IMR-90 (cell line): ENCODE measurements at places on chromosomes 13 and 19. TPM values are rescaled to one million over a fixed set of nuclear protein-coding genes. Genes with fewer than 3 reads are reported as not detected.

Gene PLPP2
- total RNA-seq: 2.3 and 2.8 TPM in 2 replicates

Gene IGFLR1
- 0.72 and 2.8 TPM in 2 replicates for total RNA-seq

Gene F2RL3
- total RNA-seq: not detected in 2 replicates

Gene ZNF563
- 2.0 and 3.1 TPM in 2 replicates for total RNA-seq

Gene GNG8
- not detected in 2 replicates for total RNA-seq

GRCh38 chr13:76380446-76381065 is 505.6 kb downstream of the KCTD12 start:
- DNase-seq: peak; percentile 0

DNA sequence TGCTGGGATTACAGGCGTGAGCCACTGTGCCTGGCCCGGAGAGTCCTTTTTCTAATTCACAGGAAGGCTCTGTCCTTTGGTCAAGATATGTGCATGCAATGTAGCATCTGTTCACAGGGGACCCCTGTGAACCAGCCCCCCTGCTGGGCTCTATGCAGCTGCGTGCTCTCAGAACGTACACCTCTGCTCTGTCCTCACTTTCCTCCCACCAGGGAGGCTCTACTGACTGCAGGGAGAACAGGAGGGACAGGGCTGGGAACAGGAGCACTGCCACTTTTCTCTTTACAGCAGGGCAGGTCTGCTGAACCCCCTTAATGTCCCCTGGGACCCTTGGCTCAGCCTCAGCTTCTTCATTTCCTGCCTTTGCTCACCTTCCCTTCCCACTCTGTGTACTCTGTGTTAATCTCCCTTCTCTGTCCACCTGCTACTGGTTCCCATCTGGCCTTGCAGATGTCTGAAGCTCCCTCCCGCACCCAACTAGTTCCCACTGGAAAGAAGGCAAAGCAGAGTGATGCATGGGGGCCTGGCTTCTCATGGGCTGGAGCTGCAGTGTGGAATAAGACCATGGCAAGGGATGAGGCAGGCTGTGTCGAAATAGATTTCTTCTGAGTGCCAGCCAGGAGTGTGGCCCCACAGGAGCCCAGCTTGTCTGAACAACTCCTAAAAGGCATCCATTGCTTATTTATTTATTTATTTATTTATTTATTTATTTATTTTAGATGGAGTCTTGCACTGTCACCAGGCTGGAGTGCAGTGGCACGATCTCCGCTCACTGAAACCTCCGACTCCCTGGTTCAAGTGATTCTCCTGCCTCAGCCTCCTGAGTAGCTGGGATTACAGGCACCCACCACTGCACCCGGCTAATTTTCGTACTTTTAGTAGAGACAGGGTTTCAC is 7.2 kb downstream of the ADGRE2 start:
- no peak for DNase-seq

- peak; percentile 75 for DNase-seq
These were observed 8.9 kb upstream of the CCDC9 start for GRCh38 chr19:47247308-47247990.

DNA sequence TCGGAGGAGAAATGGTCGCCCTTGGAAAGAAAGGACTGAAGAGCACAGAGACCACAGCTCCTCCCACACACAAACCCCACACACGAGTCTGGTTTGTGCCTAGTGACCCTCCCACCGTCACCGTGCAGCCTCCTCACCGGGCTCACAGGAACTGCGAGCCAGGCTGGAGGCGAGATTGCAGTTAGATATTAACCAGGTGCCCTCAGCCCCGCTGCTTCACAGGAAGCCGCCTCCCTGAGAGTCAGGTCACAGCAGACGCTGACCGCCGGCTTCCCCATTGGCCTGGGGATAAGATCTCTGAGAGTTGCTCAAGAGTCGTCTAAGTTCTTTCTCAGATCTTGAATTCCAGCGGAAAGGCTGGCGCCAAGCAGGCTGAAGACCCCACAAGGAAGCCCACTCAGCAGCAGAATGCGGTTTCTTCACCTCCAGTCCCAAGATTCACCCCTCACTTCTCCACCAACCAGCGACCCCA is 870 bp downstream of the ZNF44 start:
- DNase-seq: peak; percentile 46

DNA sequence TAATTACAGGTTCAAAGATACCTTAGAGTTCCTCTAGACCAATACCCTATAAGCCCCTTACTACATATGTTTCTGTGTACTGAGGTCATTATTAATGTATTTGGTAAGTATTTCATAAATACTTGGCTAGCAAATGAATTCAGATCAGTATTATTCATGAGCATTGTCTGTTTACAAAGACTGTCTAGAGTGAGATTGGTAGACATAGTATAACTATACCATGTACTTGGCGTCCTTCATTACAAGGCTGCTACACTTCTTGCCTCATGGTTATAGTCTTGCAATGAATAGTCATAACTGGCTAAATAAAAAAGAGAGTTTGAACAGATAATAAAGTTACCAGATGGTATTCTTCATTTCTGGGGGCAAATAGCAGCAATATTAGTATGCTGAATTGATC is 12.1 kb downstream of the SETDB2 start:
- DNase-seq: peak; percentile 27

DNA sequence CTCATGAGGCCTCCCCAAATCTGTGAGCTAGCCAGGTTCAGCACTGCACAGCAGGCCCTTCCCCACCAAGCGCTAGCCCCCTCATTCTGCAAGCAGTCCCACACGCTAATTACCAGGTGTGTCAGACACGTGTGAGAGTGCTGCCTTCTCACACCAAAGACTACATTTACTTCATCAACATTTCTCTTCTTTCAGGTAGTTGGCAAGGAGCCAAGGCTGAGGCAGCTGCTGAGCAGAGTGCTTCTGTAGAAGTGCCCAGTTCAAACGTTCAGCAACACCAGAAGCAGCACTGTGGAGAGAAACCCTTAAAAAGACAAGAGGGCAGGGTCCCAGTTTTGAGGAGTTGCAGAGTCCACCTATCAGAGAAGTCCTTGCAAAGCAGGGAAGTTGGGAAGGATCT is 6.4 kb downstream of the ZNF773 start:
- no peak for DNase-seq

DNA sequence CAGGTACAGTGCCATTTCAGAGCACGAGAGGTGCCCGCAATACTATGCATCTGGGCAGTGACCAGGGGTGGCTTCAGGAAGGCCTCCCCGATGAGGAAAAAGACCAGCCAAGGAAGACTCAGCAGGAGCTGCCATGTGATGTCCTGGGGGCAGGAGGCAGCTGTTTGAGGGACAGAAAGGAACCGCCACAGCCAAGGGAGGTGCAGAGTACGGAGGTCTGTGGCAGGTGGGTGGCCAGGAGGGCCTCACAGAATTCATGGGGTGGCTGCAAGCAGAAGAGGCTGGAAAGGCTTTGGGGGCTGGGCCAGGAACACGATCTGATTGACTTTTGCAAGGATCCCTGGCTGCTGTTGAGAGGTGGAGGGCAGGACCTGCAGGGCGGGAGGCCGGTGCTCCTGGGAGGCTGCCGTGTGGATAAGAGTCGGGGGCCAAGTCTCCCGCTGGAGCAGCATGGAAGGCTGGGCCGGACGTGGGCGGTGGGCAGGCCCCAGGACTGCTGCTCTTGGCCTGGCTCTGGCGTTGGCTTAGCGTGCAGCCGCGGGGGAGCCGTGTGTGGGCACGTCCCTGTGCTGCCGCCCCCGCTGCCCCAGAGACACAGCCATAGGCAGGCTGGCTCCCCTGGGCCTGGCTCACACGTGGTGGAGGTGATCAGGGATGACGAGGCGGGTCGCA is 29.1 kb downstream of the CEBPA start:
- DNase-seq: no peak

- DNase-seq: no peak
These were observed 11.4 kb upstream of the EDDM13 start for GRCh38 chr19:56261145-56261544.

DNA sequence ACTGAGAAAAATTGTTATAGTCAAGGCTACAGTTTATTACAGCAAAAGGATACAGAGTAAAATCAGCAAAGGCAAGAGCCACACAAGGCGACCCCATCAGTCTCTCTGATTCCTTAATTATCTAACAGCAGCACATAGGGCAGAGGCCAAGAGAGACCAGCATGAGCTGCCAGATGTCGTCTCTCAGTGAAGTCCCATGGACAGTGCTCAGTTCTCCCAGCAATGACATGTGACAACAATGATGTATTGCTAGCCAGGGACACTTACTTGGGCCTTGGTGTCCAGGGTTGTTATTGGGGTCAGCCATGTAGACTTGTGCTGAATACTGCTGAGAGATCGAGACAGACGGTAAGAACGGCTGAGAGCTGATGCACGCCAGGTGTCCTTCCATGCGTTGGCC is 22.3 kb downstream of the ZSWIM9 start:
- no peak for DNase-seq

- peak; percentile 92 for DNase-seq
These were observed 67.1 kb upstream of the KPNA3 start for GRCh38 chr13:49859560-49859959.

GRCh38 chr13:36706755-36707154 is 32.9 kb downstream of the SERTM1 start:
- peak; percentile 67 for DNase-seq

DNA sequence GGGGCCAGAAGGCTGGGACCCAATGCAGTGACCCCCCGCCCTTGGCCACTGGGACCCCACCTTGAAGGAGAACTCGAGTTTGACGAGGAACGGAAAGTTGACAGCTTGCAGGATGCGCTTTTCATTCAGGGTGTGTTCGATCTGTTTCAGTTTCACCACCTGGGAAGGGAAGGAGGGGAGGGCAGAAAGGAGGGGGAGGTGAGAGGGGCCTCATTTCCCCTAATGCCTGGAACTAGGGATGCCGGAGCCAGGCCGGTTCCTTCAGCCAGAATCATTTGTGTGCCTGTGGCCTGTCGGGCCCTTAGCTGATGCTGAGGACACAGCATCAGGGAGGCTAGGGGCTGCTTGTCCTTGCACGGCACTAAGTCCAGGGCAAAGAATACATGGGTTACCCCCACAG is 12.2 kb upstream of the SAMD1 start:
- DNase-seq: no peak

DNA sequence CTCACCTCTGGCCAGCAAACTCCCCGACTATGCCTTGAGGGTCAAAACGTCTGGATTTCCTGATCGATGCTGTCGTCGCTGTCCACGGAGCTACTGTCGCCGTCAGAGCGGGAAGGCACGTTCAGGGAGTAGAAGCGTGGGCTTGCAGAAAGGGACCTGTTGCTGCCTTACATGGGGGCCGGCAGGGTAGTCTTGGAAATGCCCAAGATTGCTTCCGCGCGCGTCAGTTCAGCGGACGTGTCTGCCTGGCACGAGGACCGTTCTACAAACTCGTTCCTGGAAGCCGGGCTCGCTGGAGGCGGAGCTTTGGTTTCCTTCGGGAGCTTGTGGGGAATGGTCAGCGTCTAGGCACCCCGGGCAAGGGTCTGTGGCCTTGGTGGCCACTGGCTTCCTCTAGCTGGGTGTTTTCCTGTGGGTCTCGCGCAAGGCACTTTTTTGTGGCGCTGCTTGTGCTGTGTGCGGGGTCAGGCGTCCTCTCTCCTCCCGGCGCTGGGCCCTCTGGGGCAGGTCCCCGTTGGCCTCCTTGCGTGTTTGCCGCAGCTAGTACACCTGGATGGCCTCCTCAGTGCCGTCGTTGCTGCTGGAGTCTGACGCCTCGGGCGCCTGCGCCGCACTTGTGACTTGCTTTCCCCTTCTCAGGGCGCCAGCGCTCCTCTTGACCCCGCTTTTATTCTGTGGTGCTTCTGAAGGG is 15.4 kb downstream of the RB1 start:
- DNase-seq: no peak

GRCh38 chr19:29525901-29526729 is at the start of gene VSTM2B:
TSS of gene VSTM2B (plus strand) at chr19:29525994. CDS start at chr19:29526584, 590 bp downstream.
- DNase-seq: no peak
